ENCODE measurements at places on chromosomes 12 and 14. TPM values are rescaled to one million over a fixed set of nuclear protein-coding genes. Genes with fewer than 3 reads are reported as not detected.

DNA sequence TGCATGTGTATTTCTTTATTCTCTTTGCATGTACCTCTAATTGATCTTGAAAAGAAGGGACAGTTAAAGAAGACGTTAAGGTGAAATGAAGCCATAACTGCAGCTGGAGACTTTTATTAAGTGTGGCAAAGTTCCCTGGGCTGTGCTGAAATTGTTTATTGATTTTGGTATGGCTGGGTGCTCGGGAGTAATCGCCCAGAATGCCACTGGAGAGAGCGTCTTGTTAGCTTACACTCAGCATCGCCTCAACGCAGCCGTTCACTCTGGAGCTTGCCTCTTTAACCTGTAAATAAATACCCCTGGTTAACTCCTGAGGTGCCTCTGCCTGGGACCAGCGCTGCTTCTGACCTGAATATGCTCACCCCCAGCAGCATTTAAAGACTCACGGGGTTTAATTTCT is 98.6 kb downstream of the GPATCH2L start:
- no peak for DNase-seq

DNA sequence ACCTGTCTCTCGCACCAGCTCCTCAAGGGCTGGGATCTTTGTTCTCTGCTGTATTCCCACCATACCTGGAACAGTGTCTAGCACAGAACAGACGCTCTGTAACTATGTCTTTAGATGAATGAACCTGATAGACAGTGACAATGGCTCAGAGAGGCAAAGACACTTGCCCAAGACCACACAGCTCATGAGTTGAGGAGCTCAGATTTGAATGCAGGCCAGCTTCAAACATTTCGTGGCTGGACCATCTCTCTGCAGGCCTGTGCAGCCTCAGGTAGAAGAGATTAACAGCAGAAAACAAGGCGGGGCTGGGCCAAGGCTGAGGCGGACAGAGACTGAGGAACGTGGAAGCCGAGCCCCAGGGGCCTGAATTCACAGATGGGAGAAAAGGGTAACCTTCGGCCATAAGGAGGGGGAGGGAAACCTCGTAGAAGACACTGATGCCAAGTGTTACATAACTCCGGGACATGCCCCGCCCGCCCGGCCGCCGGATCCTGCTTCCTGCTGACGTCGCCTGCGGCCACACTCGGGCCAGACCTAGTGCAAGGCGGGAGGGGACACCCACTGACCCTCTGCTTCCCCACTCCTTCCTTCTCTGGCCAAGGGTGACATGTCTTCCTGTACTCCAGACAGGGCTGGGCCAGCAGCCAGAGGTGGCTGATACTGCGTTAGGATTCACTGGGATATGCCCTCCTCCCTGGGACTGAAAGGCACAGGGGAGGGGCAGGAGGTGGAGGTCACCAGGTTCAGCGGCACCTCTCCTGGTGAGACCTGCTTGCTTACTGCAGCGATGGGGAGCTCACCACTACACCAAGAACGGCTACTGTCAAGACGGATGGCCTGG is 86.8 kb downstream of the RFLNA start:
- DNase-seq, result peak; percentile 85

The PTGDR gene
- not detected for total RNA-seq

DNA sequence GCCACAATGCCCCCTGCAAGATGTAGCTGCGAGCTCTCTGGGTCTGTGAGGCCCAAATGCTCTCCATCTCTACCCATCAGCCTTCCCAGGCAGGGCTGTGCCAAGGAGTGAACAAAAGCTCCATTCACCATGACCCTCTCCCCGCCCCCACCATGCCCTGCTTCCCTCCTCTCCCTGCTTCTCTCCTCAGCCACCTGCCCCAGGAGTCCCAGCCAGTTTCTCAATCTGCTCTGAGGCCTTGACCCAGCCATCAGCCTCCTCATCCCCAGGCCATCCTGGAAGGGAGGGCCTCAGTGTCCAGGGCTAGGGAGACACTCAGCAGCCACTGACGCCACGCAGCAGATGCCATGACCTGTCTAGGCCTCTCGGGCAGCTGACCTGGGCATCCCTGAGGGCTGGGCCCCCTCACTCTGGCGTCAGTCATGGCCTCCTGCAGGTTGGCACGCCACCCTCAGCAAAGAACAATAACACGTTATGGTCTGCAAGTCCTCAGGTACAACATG is 8.5 kb upstream of the KRT5 start:
- no peak for DNase-seq

DNA sequence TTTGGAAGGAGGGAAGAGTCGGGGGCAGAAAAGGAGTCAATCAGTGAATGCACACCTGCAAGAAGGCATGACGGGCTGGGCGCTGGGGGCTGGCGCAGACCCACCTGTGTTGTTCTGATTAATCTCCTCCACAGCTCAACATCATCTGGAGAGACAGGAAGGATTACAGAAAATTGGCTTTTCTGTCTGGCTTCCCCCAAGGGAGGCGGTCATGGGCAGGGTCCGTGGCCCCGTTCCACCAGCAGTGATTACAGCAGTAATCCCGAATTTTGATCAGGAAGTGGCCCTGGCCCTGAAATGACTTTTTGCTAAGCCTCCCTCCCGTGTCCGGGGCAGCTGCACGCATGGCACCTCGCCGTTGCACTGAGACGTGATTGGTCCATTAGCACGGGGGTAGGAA is 24.4 kb upstream of the GALNT9 start:
- DNase-seq, result no peak

The ESYT1 gene
- total RNA-seq, result 161 TPM

DNA sequence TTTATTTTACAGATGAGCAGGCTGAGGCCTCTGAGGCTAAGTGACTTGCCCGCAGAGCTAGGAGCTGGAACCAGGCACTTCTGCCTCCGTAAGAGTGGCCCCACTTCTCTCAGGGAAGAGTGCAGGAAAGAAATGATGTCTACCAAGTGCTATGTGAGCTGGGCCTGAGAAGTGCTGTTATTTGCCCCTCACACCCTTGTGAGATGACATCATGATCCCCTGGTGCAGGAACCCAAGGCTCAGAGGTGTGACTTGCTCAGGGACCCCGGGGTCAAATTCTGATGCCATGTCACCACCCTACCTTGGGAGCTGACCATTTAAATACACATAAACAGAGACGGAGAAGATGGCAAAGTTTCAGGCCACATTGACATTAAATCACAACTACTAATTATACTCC is 63.7 kb upstream of the DDX11 start:
- no peak for DNase-seq

- DNase-seq, result no peak
Observed at GRCh38 chr12:58196971-58197370, 255.6 kb downstream of the ATP23 start.

GRCh38 chr12:38456537-38457120 is 140.1 kb downstream of the ALG10B start:
- DNase-seq, result no peak

Measured in endothelial cell of umbilical vein (primary cell).